ENCODE measurements at places on chromosomes 2 and 18.

GRCh38 chr2:66948234-66948633 lies 448.9 kb upstream of the ETAA1 start:
- DNase-seq = no peak

DNA sequence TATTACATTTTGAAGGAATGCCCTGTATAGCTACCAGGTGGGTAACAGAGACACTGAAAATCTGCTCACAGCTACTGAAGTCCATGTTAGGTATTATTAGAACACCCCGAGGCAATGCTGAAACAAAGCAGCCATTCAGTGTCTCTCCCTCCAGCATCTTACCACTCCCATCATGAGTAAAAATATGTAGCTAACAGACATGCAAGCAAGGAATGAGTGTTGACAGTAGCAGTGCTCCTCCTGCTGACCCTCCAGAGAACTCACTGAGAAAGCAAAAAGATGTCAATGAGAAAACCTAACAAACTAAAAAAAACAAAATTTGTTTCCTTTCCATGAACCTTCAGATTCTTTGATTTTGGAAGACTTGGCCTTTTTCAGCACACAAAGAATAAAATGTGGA lies 393.9 kb downstream of the LRRTM1 start:
- DNase-seq = no peak

GRCh38 chr2:100995309-100996075 lies 6.6 kb upstream of the RPL31 start:
- no peak for DNase-seq

- DNase-seq = no peak
Measured at GRCh38 chr2:145961846-145962245, 1441.9 kb upstream of the ZEB2 start.

GRCh38 chr18:44638811-44639210 lies 41.9 kb upstream of the SETBP1 start:
- DNase-seq = no peak

DNA sequence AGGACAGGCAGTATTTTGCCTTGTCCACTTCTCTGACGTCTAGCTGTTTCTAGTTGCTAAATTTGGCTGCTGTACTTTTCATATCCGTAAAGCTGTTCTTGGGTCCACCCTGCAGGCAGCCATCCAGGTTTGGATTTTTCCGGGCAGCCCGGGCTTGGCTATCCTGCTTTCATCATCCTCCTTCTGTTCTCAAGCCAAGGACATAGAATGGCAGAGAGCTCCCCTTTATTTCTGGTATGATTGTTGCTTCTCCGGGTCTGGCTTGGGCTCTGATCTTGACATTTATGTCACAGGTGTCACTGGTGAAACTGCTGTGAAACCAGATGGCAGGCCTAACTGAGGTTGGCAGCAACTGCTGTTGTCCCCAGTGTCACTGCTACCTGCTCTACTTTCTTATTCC lies 35.5 kb downstream of the SCN2A start:
- DNase-seq = no peak

GRCh38 chr18:56282234-56283104 lies 355.9 kb downstream of the TXNL1 start:
- DNase-seq = no peak
